ENCODE measurements at places on chromosomes 6 and 20. TPM values are rescaled to one million over a fixed set of nuclear protein-coding genes. Genes with fewer than 3 reads are reported as not detected.

Gene TCFL5
- total RNA-seq = 8.2 TPM

GRCh38 chr6:107101211-107101610 lies 14.1 kb downstream of the BEND3 start:
- no peaks in the 10 kb centered on the region for H3K36me3 ChIP-seq
- H3K27ac ChIP-seq = no peak overlapping the region
- no peaks in the 10 kb centered on the region for H3K27me3 ChIP-seq
- no peaks in the 10 kb centered on the region for H3K4me1 ChIP-seq
- no peak for DNase-seq
- no peak overlapping the region for H3K4me3 ChIP-seq

Gene BCAS1
- 4.0 TPM for total RNA-seq

DNA sequence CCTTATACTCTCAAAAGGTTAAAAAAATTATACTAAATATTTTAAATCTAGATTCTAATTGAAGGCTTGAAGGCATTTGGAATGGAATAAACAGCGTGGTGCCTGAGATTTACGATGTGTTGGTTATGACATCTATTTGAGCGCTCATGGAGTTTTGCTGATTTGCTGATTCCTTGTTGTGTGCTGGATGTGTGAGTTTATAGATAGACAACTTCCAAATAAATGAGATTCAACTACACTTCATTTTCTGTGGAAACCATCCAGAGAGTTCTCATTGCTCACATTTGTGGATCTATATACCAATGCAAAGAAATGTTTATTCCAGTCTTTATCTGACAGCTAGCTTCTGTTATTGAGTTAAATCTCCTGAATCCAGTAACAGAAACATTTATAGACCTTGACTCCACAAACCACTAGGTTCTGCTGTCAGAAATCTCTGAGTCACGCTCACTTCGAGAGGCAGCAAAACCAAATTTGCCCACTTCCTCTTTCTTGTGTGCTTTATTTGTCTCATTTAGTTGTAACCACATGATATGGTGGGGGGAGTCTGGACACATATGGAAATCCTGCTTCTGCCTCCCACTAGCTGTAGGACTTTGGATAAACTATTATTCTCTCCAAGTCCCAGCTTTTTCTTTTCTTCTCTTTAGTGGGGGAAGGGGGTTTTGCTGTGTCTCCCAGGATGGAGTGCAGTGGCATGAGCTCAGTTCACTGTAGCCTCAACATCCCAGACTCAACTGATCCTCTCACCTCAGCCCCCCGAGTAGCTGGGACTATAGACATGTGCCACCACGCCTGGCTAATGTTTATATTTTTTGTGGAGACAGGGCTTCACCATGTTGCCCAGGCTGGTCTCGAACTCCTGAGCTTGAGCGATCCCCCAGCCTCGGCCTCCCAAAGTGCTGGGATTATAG lies 54.5 kb downstream of the IPCEF1 start:
- no peak overlapping the region for H3K4me3 ChIP-seq
- H3K36me3 ChIP-seq = no peaks in the 10 kb centered on the region
- no peaks in the 10 kb centered on the region for H3K27me3 ChIP-seq
- DNase-seq = peak; percentile 92
- H3K27ac ChIP-seq = no peak overlapping the region
- peaks cover 5% of the 10 kb centered on the region for H3K4me1 ChIP-seq

DNA sequence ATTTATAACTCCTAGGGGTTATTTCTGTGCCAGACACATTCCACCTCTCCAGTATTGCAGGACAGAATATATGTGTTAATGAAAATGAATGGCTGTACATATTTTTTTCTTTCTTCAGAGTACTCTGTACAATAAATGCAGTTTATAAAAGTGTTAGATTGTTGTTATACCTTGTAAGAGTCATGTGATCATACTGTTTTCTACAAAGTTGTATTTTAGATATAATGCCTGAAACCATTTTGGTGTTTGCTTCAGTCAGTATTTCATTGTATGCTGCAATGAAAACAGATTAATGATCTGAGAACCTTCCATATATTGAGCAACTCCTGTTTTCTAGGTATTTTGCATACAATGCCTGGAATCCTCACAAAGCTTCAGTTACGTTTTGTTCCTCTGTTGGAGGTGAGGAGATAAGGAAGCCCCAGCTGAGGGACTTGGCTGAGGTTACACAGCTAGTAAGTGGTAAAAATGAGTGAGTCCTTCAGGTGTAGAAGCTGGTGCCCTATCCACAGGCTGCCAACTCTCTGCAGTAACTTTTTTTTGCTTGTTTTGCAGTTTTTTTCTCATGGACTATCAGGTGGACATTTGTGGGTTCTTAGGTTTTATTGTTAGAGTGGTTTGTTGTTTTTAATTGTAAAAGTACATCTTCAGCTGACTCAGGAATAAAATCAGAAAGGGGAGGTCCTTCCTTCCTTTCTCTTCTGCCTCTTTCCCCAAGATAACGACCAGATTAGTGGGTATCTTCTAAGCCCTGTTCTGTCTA lies 11.6 kb downstream of the PDCD2 start:
- no peak overlapping the region for H3K4me3 ChIP-seq
- no peaks in the 10 kb centered on the region for H3K27me3 ChIP-seq
- no peak for DNase-seq
- H3K27ac ChIP-seq = no peak overlapping the region
- no peaks in the 10 kb centered on the region for H3K4me1 ChIP-seq

Gene CDC25B
- total RNA-seq = 88.5 TPM

DNA sequence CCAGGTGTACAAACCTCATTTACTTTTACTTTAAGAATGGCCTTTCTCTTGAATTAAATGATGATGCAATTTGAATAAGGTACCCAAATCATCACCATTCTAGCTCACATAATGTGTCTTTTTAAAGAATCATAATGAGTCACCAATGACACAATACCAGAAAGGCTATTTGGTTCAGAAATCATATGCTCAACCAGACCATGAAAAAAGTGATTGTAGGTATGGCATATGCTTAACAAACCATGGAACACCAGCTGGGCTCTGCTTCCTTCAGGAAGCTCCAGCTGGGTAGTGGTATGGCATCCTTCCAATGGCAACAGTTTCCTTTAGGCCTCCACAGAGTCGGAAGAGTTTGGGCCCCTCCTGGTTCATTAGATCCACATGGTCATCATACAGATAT lies 128.2 kb downstream of the FRK start:
- H3K36me3 ChIP-seq = no peaks in the 10 kb centered on the region
- H3K4me1 ChIP-seq = no peaks in the 10 kb centered on the region
- DNase-seq = no peak
- no peaks in the 10 kb centered on the region for H3K27me3 ChIP-seq

DNA sequence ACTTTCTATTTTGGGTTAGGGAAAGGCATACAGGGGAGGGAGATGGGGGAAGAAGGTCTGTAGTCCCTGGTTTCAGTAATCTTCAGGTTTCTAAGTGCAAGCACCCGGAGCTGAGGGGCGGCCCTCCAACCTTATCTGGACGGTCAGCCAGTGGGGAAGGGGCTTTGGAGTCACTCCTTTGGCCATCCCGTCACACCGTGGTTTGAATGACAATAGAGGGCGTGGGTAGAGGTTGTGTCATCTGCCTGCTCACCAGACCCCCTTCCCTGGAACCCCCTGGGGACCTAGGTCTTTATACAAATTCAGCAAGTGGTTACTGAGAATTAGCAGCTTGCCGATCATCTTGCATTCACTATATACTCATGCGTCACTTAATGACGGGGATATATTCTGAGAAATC lies 29.1 kb downstream of the STK35 start:
- no peak for DNase-seq
- no peaks in the 10 kb centered on the region for H3K36me3 ChIP-seq
- H3K27me3 ChIP-seq = no peaks in the 10 kb centered on the region
- H3K27ac ChIP-seq = no peak overlapping the region

Measured in lung (tissue), 17 donors.